ENCODE measurements at places on chromosomes 16 and 17. TPM values are rescaled to one million over a fixed set of nuclear protein-coding genes. Genes with fewer than 3 reads are reported as not detected.
A peak's percentile ranks its signal among the peaks of the same experiment; 100 is the strongest.

GRCh38 chr17:81153340-81153803 is 11.9 kb upstream of the PVALEF start:
- peak; percentile 85 for DNase-seq

GRCh38 chr17:68627956-68628575 is 26.9 kb upstream of the FAM20A start:
- no peak for DNase-seq

DNA sequence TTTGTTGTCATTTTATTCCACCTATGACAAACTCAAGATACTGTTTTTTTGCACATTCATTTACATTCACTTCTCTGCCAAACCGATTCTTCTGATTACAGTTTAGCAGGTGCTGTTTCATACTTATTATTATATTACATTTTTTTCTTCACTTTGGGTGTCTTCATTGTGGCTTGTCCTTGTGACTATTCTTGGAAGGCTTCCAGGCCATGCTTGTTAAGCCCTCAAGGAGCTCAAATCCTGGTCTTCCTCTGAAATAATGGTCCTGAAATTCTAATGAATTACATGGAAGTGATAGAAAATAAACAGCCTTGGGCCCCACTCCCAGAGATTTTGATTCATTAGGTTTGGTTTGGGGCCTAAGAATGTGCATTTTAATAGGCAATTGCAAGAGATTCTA is 1.4 kb downstream of the KRTAP2-4 start:
- no peak for DNase-seq

DNA sequence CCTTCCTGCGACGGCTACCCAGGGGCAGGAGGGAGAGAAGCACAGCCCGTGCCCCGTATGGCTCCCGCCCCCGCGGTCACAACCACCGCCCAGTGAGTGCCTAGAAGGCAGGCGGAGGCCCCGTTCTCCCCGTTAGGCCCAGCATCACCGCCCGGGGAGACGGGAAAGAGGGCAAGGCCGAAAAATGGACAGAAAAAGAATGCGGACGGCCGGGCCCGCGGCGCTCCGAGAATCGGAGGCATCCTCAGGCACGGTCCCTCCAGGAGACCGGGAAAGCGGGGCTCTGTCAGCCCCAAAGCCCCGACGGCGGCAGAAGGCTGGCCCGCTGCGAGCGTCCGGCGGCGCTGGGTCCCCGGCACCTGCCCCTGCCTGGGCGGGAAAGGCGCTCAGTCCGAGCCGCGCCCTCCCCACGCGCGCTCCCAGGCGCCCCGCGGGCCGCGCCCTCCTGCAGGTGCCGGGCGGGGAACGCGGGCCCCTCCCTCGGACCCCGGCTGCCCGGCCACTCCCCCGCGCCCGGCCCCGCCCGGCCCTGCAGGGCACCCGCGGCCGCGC is 407 bp downstream of the MCRIP1 start:
- peak; percentile 21 for DNase-seq

DNA sequence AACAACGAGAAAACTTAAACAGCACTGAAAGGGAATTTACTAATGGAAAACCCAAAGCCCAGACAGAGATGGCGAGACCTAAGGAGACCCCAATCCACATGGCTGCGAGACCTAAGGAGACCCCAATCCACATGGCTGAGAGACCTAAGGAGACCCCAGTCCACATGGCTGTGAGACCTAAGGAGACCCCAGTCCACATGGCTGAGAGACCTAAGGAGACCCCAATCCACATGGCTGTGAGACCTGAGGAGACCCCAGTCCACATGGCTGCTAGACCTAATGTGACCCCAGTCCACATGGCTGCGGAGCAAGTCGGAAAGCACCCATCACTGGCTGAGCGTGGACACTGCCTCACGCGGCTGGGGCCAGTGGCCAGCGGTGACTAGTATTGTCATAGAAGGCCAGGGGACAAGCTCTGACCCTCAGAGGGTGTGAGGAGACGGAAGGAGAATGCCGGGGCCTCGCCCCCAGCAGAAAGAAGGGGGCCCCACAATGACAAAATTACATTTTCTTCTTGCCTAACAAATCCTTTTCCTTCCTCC is 241.8 kb downstream of the C16orf95 start:
- DNase-seq: no peak

- DNase-seq: no peak
Measured at GRCh38 chr16:56825826-56826225, 39.2 kb upstream of the SLC12A3 start.

- DNase-seq: no peak
Measured at GRCh38 chr17:39118674-39119419, 32.6 kb downstream of the PLXDC1 start.

GRCh38 chr17:3527896-3528295 is 29.7 kb downstream of the TRPV3 start:
- DNase-seq: no peak

GRCh38 chr16:55280587-55280986 is 43.4 kb upstream of the IRX6 start:
- DNase-seq: no peak

DNA sequence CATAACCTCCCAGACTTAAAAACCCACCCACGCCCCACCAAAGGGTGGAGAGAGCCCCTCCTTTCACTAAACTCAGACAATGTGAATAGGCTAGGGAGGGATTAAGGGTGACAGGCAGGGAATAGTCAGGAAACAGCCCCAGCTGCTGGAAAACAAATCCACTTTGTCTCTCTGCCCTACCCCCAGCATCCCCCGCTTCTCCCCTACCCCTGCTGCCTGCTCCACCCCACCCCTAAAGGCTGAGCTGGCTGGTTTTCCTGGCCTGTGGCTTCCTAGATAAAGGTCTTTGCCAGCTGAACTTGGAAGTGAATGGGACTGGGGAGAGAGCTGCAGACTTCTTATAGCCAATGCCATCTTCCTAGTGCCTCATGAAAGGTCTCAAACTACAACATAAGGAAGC is 15.0 kb downstream of the CAVIN1 start:
- DNase-seq: peak; percentile 53

GRCh38 chr17:67492251-67492740 is 115.2 kb downstream of the PITPNC1 start:
- peak; percentile 24 for DNase-seq

GRCh38 chr17:27927781-27928180 is 34.6 kb upstream of the LYRM9 start:
- no peak for DNase-seq

- DNase-seq: no peak
Measured at GRCh38 chr16:87492291-87492630, 563 bp downstream of the ZCCHC14 start.

The ZNF747 gene
- total RNA-seq: 13.3 TPM

The SDR42E2 gene
- not detected for total RNA-seq

The PPP1R1B gene
- not detected for total RNA-seq

The SLFN11 gene
- 22.7 TPM for total RNA-seq

The SALL1 gene
- total RNA-seq: not detected

The CEP295NL gene
- 0.17 TPM for total RNA-seq
